ENCODE measurements at places on chromosomes 6 and 20.

GRCh38 chr6:36131511-36132245 is 1.4 kb downstream of the MAPK13 start:
- DNase-seq, result peak; percentile 60

DNA sequence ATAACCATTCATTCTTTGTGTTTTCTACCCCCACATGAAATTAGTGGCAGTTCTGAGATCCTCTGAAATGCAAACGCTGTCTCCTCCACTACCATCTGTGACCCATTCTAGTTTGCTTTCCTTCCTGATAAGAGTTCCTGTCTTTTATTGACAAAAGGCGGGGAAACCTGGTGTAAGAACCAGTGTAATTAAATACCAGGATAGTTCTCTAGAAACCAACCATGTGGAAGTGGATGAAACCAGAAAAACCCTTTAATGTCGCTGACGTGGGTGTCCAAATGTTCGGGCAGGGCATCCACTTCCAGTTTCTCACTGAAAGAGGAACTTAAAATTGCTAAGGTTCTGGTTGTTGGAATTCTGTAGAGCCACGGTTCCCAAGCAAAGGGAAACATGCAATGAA is 79.1 kb downstream of the TNFRSF21 start:
- no peak for DNase-seq

DNA sequence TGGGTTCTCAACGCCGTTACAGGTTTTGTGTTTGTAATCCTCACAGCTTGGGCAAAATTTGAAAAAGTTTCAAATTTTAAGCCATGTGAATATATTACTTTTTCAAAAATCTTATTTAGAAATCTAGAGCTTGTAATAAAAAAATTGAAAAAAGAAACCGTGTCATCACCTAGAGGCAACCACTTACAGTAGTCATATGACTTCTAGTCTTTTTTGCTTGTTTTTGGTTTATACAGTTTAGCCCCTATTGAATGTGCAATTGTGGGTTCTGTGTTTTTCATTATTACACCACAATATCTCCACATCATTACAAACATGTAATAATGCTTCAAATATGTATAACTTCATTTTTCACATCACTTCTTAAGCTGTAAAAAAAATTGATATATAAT is 888 bp downstream of the DYNLRB1 start:
- DNase-seq, result no peak

DNA sequence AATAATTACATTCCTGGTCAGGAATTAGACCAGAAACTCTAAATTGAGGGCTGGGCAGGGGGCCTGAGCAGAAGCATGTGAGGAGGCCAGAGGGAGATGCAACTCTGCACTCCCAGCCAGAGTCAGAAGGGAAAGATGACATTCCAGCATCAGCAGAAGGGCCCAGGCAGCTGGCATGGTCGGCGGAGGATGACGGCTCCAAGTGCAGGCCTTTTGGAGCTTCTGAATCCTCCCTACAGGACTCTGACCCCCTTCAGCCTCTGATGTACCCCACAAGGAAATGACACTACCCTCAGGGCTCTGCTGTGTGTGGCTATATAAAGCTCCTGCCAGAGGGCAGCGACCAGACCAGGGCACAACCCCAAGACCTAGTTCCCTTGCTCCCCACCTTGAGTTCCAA is 1.9 kb downstream of the LRFN2 start:
- no peak for DNase-seq

- peak; percentile 19 for DNase-seq
Measured at GRCh38 chr6:121849477-121849876, 414.0 kb downstream of the GJA1 start.

- DNase-seq, result no peak
Measured at GRCh38 chr6:22026164-22026678, 270.6 kb downstream of the PRL start.

DNA sequence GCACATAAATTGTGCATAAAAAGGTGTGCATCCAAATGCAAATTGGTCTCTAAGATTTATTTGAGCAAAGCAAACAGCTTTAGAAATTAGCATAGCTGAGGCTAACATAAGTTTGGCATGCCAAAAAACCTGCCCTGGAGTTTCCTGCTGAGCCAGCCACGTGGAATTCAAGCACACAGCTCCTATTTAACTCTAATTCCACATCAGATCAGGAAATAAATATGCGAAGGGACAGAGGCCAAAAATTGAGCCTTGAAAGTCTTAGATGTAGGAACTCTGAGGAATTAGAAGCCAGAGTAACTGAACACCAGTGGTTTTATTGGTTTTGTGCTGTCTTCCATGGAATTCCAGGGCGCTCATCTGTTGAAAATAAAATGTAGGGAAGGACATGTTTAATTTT is 19.6 kb downstream of the SOBP start:
- DNase-seq, result no peak

- DNase-seq, result no peak
Measured at GRCh38 chr6:21922086-21922485, 328.5 kb downstream of the SOX4 start.

GRCh38 chr6:25620391-25620790 is 31.6 kb upstream of the SCGN start:
- DNase-seq, result no peak

DNA sequence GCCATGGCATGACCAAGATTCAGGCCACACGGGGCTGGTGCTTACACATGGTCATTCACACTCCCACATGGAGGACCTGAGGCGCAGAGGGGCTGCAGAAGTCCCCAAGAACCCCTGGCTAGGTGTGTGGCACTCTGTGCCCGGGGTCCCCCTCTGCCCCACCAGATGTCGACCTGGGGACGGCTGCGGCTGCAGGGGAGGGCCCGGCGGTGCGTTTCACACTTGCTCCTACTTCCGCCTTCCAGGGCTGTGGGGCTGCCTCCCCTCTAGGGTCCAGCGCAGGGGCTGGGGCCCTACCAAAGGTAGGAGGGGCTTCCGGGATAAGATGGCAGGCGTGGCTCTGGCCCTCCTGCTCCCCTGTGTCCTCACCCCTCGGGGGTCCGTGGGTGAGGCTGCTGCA is 81.1 kb upstream of the SLCO4A1 start:
- no peak for DNase-seq

GRCh38 chr20:23477223-23477622 is 13.7 kb upstream of the CST8 start:
- no peak for DNase-seq

- no peak for DNase-seq
Measured at GRCh38 chr6:38025451-38025850, 205.9 kb downstream of the ZFAND3 start.

DNA sequence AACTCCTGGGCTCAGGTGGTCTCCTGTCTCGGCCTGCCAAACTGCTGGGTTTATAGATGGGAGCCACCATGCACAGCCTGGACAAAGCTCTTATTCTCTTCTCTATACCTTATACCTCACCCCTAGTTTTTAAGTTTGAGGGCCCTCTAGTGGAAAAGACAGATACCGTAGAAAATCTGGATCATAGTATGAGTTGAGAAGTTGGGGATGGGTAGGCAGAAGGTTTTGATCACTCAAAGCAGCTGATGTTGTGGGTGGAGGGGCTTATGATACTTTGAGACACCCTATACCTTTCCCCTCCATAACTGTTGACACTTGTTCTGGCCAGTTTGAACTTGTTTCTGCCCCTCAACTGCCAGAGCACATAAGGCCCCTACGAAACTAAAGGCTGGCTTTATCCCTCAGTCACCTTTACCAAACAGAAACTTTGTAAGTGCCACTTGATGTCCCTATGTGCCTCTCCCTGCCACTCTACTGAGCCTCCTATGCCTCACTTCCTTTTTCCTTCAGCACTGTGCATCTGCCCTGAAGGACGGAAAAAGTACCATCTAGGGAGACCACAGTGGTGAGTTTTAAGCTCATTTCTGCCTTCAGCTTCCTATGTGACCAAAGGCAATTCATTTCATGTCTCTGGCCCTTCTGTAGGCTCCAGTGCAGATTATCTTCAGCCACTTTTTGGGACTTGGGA is 28.6 kb downstream of the RALY start:
- no peak for DNase-seq

DNA sequence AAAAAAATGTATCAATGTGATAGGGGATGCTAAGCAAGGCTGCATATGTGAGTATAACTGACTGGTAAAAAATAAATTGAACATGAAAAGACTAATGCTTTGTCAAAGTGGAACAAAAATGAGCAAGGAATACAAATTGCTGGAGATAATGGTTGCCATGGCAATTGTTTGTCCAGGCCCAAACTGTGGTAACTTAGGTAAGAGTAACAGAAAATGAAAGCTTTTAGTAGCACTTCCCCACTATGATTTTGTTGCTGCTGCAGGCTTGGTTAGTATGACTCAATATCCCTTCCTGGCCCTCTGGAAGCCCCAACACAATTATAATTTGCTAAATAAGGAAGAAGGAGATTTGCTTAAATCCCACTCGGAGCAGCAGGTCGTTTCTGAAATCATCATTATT is 577.1 kb downstream of the DOK5 start:
- no peak for DNase-seq

DNA sequence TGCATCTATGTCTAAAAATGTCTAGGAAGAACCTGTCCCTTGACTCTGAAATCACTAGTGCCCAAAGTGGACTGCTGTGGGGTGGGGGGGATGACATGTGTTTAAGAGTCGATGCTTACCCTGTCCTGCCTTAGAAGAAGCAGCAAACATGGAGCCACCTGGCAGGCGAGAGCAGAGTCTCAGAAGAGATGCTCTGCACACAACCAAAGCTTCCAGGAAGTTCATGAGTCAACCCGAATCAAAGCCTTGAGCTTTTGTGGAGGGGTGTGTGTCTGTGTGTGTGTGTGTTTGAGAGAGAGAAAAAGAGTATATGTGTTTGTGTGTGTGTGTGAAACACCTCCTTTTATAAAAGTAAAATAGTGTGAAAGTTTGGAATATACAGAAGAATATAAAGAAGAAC is 269.9 kb downstream of the ALDH8A1 start:
- no peak for DNase-seq

DNA sequence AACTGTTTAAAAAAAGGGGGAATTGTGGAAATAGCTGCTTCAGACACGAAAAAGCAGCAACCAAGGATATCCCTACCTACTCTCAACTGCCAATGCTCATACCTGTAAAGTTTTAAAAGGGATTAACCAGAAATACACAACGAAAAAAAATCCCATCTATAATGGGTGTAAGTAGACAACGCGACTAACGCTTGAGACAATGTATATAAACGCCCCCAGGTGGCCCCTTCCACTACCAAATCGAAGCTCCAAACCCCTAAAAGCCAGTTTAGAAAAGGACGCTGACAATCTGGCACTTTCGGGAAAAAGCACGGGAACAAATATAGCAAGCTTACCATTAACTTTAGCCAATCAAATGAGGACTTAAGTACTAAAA is 94.5 kb upstream of the BTN3A2 start:
- no peak for DNase-seq

GRCh38 chr20:22776369-22776768 is 192.0 kb upstream of the FOXA2 start:
- no peak for DNase-seq

- DNase-seq, result no peak
Measured at GRCh38 chr6:144854654-144855053, 569.5 kb downstream of the UTRN start.

- no peak for DNase-seq
Measured at GRCh38 chr6:5994999-5995657, 11.6 kb downstream of the NRN1 start.

GRCh38 chr20:8115436-8115835 is 16.6 kb upstream of the PLCB1 start:
- no peak for DNase-seq

DNA sequence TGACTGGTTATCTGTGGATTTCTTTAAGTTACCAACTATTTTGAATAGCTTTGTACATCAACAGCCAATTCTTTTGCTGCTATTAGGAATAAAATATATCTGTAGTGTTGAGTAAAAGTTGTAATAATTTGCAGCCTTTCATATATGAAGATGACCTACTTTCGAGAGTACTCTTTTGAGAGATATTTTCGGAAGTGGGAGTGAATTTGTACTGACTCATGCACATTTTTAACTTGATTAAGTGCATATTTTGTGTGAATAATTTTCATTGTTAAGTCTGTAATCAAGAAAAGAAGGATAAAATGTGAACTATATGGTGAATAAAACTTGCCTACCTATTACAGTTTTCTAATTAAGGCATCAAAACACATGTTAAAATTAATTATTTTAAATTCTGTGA is 51.9 kb downstream of the L3MBTL3 start:
- DNase-seq, result no peak

DNA sequence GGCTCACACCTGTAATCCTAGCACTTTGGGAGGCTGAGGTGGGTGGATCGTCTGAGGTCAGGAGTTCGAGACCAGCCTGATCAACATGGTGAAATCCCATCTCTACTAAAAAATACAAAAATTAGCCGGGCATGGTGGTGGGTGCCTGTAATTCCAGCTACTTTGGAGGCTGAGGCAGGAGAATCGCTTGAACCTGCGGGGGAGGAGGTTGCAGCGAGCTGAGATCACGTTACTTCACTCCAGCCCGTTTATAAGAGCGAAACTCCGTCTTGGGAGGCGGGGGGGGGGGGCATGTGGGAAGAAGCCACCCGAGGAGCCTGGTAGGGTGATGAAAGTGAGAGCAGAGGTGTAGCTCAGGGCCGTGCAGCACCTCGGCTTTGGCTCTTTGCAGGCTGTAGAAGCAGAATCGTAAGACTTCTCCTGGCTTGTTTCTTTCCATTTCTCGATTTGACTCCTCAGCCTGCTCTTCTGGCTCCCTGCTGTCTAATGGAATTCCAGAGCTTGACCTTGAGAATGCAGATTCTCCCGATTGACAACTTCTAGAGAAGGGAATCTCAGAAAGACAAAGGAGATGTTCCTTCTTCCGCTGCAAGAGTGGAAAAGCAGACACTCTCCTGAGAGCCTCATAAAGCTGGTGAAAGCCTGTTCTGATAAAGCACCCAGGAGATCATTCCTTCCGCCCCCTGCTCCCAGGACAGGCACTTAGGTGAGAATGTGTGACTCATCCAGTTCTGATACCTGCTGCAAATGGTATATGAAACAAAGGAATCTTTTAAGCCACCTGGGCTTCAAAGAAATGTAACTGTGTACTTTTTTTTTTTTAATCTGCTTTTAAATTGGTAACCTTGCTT is 26.0 kb upstream of the PPP1R16B start:
- DNase-seq, result no peak

DNA sequence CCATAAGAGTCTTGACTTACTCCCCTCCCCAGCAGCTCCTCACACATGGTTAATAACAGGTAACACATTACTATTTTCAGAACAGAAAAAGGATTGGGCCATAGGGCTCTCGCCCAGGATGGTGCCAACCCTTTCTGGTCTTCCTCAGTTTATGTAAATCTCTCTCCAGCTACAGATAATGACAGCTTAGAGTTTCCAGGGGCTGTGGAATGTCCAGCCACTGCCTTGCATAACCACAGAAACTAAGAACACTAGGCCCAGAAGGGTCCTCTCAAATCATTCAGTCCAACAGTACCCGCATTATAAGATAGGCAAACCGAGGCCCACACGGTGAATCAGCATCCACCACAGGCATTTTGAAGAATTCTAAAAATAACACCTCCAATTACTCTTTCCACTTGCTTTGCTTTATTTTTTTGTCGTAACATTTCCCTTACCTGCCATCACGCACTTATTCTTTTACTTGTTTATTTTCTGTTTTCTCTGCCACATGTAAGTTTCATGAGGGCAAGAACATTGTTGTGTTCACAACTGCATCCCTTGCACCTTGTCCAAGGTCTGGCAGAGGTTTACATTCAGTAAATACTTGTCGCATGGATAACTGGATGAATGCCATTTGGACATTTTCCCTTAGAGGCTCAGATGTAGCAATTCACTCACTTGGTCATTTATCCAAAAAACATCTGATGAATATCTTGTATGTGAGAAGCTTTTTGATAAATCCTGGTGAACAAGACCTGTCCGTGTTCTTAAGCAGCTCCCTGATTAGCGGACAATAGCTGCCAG is 6.4 kb upstream of the SDC4 start:
- peak; percentile 29 for DNase-seq
